ENCODE measurements at places on chromosomes 2 and 18.

DNA sequence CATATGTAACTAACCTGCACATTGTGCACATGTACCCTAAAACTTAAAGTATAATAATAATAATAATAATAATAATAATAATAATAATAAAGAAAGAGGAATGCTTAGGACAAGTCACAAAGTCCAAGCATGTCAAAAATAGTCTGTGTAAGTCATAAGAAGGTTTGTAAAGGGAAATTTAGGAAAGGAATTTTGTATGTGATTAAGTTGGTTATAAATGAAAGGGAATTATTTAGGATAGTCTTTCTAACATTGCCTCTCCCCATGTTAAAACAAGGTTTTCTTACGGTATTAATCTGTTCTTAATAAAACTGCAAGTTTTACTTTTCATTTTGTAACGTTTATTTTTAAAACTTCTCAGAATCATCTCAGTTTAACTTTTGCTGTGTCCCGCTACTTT lies 62.8 kb downstream of the SESTD1 start:
- no peak for DNase-seq

- no peak for DNase-seq
These were observed 104.0 kb downstream of the SMAD2 start for GRCh38 chr18:47826157-47827074.

DNA sequence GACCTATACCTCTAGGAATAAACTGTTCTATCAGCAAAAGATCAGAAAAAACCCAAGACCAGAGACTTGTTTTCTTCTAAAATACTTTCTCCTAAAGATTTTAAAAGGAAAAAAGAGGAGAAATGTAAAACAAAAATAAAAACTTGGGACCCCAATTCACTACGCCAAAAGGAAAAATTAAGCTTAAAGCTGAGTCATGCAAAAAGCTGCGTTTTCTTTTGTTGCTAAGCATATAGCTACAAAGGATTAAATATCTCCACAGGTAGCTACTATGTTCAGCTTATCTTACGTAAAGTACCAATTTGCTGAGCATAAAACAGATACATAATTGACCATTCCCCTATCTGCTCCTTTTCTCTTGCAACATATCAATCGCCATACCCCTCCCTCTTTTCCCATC lies 950.0 kb upstream of the NXPH2 start:
- no peak for DNase-seq

GRCh38 chr2:64325852-64326577 lies 127.9 kb upstream of the LGALSL start:
- DNase-seq: no peak

GRCh38 chr2:172248381-172248780 lies 145.7 kb upstream of the DLX2 start:
- DNase-seq: no peak

DNA sequence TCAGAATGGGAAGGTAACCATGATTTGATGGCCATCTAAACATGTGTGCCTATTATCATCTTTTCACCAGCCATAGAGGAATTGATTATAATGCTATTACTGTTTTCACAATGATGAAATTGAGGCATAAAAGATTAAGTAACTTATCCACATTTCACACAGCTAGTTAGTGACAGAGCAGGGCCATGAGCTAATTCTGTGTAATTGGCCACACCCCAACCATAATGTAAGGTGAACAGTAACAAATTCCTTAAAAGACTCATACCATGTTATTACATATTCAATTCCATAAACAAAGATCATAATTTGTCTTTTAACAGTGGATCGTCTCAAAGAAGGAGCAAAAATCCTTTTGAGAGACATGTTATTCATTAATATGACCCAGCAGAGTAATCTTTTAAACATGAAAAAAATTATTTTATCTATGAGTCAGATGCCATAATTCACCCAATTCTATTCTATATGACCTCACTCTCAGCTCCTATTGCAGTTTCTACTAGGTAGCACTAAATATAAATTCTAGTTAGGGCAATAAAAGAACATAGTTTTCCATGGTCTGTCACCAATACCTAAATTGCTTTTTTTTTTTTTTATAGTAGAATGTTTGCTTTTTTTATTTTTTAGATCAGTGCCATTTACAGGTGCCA lies 475.8 kb upstream of the SLC39A10 start:
- no peak for DNase-seq

- peak; percentile 95 for DNase-seq
These were observed 35.4 kb downstream of the INPP4A start for GRCh38 chr2:98479959-98480524.

- no peak for DNase-seq
These were observed 576.0 kb downstream of the ARHGAP15 start for GRCh38 chr2:143705108-143705707.

GRCh38 chr18:78768656-78769501 lies 210.7 kb upstream of the SALL3 start:
- no peak for DNase-seq

- DNase-seq: no peak
These were observed 534.8 kb upstream of the LRRTM4 start for GRCh38 chr2:78056976-78057375.

- no peak for DNase-seq
These were observed 28.1 kb downstream of the TCF7L1 start for GRCh38 chr2:85160966-85161960.

GRCh38 chr2:41420219-41420618 lies 627.6 kb upstream of the PKDCC start:
- no peak for DNase-seq

GRCh38 chr2:232231554-232231953 lies 147.0 kb upstream of the ALPP start:
- no peak for DNase-seq

DNA sequence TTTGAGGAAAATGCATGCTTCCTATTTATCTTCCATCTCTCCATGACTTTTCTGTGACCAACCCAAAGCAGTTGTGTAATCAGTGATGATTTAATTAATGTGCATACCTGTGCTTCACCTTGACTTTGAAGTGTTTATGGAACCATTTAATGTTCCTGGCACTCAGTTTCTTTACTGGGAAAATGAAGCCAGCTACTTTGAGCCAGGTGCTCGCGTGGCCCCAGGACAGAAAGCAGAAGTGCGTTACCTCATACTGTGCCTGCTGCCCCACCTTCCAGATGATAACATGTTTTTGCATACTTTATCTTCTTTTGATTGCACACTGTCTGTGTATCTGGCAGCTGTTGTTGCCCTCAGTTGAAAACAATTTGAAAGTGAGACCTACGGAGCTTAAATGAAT lies 61.3 kb downstream of the PMAIP1 start:
- no peak for DNase-seq

GRCh38 chr18:13453714-13454113 lies 235.2 kb downstream of the LDLRAD4 start:
- no peak for DNase-seq

GRCh38 chr2:237870754-237871651 lies 11.6 kb downstream of the RAMP1 start:
- no peak for DNase-seq

DNA sequence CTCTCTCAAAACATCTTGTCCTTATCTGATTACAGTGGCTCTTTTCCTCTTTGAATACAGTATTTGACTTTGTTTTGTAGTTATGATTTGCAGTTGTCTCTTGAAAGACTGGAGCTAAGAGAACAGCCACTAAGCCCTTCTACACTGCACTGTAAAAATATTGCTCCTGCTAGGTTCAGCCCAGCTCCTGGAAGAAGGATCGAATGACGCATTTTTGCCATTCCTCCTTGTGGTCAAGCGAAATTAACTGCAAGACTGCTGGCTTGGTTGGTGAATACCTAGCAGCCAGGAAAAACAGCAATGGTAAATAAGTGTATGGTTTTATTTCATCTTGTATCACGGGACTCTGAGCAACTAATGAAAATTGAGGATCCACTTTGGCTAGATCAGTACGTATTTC lies 407.8 kb upstream of the CDH2 start:
- DNase-seq: no peak

- DNase-seq: no peak
These were observed 52.7 kb downstream of the CUL3 start for GRCh38 chr2:224532441-224532840.

DNA sequence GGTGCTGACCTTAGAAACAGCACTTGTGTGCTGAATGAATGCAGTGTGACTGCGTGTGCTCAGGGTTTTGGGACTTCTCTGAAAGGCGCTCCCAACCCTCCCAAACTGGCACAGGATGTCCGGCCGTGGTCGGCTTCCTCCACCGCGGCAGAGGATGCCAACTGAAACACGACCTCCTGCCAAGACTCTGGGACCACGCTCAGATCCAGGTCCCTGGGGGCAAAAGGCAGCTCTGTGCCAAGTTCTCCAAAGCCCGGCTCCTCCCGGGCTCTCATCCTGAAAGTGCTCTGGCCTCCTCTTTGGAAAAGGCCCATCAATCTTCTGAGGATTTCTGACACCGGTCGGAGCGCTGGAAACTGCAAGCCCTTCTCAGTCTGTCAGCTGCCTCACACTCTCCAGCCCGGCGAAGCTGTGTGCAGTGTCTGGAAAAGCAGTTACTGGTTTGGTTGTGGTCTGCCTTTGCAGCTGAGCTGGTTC lies 32.3 kb upstream of the ZBTB7C start:
- DNase-seq: no peak

DNA sequence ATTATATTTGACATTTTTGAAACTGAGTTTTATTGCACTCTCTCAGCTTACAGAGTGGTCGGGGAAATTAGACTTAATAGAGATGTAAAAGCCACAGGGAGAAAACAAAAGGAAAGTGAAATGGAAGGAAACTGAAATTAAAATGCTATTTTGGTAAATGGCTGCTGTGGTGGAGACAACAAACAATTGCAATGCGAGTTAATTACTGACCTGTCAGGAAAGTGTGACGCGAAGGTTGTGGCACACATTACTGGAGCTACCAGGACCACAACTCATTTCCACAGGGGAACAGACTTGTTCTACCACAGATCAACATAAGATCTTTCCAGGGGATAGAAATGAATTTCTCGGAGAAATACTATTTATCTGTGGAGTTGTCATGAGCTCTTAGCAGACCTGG lies 19.5 kb downstream of the ARHGAP15 start:
- DNase-seq: no peak

- peak; percentile 85 for DNase-seq
These were observed 15.1 kb downstream of the SH2D6 start for GRCh38 chr2:85433511-85434089.

DNA sequence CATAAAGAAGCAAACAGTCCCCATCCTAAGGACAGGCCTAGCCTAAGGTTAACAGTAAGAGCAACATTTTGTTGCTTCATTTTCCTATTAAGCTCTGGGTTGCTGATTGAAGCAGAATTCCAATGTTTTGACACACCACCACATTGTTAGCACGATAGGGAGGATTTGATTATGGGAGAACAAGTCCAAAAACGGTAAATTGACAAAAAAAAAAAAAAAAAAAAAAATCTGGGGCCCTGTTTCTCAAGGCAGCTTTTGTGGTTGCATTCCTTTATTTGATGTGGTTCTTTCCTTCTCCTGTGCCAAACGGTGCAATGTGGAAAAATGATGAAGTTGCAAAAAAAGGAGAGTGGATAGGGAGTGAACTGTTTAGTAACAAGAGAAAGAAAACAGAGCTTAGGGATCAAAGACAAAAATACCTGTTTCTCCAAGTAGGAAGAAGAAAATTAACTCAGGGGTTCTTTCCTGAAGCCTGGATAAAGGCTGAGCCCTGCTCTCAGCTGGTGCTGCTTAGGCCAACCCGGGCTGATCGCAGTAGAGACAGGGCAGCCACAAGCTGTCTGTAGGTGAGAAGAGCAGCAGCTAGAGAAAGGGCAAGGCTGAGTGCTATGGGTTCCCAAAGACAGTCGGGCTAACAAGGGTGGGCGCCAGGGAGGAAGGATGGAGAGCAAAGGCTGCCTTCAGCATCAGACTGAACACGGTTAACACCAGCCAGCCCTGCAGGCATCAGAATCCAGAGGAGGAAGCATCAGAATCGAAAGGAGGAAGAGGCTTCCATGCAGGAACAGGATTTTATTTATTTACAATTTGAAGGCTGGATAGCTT lies 167.8 kb upstream of the FOSL2 start:
- no peak for DNase-seq

- no peak for DNase-seq
These were observed 9.8 kb upstream of the IL36A start for GRCh38 chr2:112995346-112995920.

GRCh38 chr2:175154661-175155082 lies 13.3 kb downstream of the ATF2 start:
- no peak for DNase-seq

DNA sequence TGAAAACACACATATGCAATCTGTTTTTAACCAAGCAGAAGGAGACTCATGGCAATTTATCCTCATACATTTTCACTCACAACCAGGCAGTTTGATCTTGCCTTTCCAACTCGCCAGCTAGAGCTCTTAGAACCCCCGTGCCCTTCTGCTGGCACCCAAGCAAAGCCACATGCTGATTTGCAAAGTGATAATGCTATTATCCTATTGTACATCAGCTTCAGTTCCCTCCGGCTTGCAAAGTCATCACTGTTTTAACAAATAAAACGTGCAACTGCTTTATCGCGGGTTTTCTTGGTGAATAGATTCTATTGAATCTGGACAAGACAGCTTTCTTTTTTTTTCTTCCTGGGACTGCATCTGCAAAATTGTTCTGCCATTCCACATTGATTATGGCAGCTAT lies 314.6 kb downstream of the LNPK start:
- no peak for DNase-seq

- no peak for DNase-seq
These were observed 155.3 kb upstream of the MYO3B start for GRCh38 chr2:170022692-170023091.

GRCh38 chr2:109353806-109354745 lies 225.1 kb downstream of the SH3RF3 start:
- DNase-seq: peak; percentile 12

DNA sequence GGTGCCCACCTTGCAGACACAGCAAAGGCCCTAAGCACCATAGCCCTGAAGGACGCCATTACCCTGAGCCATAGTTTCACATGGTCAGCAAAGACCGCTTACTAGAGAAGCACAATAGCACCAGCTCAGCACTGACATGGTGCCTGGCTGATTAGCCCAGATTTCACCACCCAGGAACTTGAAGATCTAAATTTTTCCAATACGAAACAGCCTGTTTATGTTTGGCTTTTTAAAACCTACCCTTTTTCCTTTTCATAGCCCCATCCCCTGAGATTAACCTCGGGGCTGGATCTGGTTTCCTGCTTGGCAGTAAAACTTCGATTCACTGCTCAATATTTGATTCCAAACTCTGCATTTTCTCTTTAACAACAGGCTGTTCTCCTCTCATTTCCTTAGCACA lies 158.5 kb upstream of the PID1 start:
- no peak for DNase-seq

- DNase-seq: no peak
These were observed 18.5 kb upstream of the BOD1L2 start for GRCh38 chr18:57128220-57128932.

DNA sequence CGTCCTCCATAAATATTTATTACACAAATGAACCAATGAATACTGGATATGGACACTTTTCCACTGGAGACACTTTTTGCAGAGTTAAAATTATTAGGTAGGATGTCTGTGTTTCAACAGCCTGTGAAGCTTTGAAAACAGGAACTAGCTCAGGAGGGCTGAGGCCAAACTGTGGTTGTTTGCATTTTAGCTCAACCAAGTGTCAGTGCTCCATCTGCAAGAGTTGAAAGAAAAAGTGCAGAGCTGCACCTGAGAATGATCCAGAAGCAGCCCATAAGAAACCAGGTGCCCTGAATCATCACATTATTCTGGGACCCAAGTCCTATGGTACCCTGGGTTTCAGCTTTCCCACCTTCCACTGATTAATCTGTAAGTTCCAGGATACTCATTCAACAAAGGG lies 180.4 kb downstream of the TRIB2 start:
- DNase-seq: no peak
